ENCODE measurements at places on chromosomes 5 and 9.
A peak's percentile ranks its signal among the peaks of the same experiment; 100 is the strongest.

DNA sequence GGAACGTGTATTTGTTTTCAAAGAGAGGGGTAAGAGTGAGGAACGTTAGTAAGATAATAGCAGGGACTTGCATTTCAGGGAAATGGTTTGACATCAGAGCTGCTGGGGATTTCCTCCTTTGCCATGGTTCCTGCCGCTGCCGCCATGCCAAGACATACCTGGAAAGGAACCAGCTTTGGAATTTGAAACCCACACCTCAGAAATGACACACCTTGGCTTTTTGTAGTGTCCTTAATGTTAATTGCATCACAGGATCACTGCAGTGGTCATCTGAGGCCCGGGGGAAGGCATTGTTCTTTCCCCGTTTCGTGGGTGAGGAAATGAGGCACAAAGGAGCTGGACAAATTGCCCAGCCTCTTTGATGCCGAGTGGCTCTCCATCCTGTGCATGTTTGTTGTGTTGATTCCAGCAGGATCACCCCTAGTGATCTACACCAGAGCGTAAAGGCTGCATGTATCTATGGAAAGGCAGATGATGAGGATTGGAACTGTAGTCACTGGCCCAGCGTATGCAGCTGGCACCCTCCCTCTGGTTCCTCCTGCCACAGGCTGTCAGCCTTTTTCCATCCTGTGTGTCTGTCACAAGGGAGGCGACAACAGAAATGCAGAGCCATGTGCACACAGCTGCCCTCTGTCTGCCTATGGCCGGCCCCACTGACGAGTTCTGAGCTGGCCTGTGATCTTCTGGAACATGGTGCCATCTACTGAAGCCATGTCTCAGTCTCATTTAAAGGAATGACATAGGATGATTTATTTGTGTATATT is 37.8 kb downstream of the SLC46A2 start:
- DNase-seq = no peak

DNA sequence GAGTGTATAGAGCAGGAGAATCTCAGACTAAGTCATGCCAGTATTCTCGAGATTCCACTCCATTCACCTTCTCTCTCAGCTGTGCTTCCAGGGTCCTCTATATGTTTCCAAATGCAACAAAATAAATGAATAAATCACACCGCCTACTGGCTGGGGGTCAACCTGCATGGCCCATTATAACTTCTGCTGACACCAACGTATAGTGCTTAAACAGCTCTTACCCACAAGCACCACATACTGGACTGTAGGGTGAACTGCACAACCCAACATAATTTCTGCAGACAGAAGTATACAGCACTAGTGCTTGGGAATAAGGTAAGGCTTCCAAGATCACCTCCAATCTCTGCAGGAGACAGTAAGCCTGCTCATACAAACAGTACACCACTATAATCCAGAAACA is 33.1 kb upstream of the HTR4 start:
- peak; percentile 4 for DNase-seq

GRCh38 chr5:139758510-139759075 is 37.0 kb upstream of the PSD2 start:
- no peak for DNase-seq

GRCh38 chr5:6307304-6307703 is 71.0 kb downstream of the MED10 start:
- no peak for DNase-seq

- DNase-seq = peak; percentile 50
Measured at GRCh38 chr9:116589392-116590354, 97.4 kb upstream of the TRIM32 start.

- DNase-seq = peak; percentile 91
Measured at GRCh38 chr5:38433160-38433861, 123.1 kb downstream of the LIFR start.

GRCh38 chr9:4306777-4307121 is 6.9 kb upstream of the GLIS3 start:
- DNase-seq = no peak

GRCh38 chr5:84425365-84425881 is 40.7 kb upstream of the EDIL3 start:
- no peak for DNase-seq

DNA sequence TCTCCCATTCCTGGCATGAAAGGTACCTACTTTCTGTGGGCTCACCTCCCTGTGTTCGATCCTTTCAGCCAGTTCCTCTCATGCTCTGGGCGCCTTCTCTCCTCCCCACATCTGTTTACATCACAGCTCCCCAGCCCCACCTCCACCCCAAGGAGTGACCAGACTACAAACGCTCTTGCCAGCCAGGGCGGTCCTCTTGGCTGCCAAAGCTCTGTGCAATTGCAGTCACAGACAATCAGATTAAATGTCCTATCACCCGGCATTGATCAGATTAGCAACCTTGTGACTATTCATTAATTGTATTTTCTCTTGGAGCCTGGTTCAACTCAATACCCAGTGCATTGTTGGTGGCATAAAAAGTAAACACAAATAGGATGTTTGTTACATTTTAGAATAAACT is 211.2 kb upstream of the TBCA start:
- no peak for DNase-seq

DNA sequence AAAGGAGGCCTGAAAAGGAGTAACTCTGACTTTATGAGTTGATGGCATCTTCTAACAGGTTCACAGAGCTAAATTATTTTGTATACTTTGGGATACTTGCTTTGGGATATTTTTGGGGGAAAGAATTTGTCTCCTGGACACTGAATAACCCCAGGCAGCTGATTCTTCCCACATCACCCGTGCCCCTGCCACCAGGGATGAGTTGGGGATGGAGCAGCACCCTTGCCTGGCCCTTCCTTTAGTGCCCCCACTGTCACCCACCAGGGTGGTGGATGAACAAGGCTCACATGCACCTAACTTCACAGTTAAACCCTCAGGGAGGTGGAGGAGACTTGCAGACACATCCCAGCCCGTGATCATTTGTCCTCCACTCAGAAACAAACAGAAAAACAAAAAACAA is 2.3 kb upstream of the ADAMTS2 start:
- DNase-seq = no peak

- DNase-seq = peak; percentile 83
Measured at GRCh38 chr9:29697011-29697410, 2123.7 kb upstream of the C9orf72 start.

DNA sequence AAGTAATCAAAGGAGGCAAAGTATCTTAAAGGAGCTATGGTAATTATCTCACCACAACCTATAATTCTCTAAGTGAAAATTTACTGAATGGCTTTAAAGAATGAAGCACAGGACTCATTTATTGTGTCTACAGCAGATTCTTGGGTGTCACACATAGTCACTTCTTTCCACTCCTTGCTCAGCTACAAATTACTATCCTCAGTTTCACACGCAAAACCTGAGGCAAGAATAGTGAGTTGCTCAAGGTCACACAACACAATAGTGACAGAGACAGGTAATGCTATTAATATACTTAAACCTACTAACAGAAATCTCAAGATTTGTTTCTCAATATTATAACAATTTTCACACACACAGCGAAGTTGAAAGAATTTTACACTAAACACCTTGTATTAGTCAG is 120.9 kb upstream of the STK32A start:
- no peak for DNase-seq

Measured in fibroblast of skin of scalp (primary cell).